ENCODE measurements at places on chromosomes 2 and 18.
A peak's percentile ranks its signal among the peaks of the same experiment; 100 is the strongest.

DNA sequence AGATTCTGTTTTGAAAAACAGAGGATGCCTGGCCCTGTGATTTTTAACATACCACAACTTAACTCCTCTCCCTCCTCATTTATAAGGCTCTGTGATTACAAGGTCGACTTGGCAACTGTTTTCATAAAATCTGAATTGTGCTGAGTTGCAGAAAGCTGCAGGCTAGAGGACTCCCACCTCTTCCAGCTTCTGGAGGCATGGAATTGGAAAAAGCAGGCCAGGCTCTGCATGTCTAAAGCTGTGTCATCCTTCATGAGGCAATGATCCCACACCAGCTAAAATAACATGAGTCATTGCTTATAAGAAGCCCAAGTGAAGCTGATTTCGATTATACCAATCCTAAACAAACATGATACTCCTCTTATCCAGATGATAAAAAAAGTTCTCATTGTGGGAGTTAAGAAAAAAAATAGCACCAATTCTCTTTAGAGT, 11.7 kb downstream of the ARHGAP28 start:
- no peak for DNase-seq

- DNase-seq = no peak
These were observed 18.1 kb upstream of the LCLAT1 start for GRCh38 chr2:30428827-30429461.

- no peak for DNase-seq
These were observed 481.5 kb downstream of the TSN start for GRCh38 chr2:122236925-122237324.

GRCh38 chr2:168002021-168002553, 245.3 kb downstream of the STK39 start:
- no peak for DNase-seq

DNA sequence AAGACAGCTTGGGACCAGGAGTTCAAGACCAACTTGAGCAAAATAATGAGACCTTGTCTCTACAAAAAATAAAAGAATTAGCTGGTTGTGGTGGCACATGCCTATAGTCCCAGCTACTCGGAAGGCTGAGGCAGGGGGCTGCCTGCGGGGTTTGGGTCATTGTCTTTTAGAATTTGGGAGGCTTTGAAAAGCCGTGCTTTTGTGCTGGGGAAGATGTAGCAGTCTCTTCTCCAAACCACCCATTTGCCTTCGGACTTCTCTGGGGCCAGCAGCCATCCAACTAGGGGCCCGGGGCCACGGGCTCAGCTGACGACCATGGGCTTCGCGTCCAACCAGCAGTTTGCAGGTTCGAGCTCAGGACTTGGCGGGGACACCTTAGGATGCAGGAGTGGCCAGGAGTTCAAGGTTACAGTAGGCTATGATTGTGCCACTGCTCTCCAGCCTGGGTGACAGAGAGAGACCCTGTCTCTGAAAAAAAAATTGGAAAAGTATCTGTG, 6.3 kb downstream of the PJVK start:
- DNase-seq = no peak

DNA sequence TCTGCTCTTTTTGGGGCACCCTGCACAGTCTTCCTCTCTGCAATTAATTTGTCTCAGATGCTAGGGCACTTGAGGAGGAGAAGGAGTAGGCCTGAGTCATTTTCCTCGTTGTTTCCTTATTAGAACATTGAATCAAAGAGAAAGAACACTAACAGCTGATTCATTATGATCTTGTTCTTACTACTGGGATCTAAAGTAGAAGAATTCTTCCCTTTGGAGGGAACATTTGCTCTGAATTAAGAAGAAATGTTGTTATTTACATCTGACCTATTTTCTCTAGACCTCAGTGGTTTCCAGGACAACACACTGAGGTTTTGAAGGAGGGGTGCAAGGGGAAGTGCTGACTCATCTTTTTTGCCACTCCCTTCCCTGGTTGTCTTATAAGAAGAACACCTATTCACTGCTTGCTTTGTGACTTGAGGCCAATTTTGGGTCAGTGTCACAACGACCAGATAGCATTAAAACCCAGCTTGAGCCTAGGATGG, 24.3 kb upstream of the STAT1 start:
- no peak for DNase-seq

DNA sequence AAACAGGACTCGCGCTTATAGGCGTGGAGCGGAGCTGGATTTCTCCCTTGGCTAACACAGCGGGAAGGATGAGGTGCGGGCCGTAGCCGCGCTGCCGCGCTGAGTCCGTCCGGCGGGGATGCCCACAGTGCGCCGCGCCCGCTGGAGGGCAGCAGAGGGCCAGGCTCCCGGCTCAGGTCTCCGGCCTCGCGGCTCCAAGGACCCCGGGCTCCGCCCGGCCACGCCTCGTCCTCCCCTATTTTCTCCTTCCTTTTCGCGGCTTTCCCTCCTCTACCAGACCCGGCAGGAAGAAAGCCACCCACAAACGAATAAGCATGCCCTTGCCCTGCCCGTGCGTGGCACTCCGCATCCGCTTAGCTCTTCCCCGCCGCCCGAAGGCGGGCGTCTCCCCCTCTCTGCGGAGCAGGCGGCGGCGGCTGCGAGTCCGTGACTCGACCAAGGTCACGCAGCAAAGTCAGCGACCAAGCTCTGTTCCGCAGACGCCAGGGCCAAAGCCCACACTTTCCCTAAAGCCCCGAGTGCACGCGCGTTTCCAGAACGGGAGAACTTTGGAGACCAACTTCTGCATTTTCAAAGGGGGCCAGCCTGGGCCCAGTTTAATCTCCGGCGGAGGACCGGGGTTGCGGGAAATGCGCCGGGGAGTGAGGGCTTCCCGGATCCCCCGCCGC, 48.5 kb downstream of the KCNIP3 start:
- peak; percentile 44 for DNase-seq

DNA sequence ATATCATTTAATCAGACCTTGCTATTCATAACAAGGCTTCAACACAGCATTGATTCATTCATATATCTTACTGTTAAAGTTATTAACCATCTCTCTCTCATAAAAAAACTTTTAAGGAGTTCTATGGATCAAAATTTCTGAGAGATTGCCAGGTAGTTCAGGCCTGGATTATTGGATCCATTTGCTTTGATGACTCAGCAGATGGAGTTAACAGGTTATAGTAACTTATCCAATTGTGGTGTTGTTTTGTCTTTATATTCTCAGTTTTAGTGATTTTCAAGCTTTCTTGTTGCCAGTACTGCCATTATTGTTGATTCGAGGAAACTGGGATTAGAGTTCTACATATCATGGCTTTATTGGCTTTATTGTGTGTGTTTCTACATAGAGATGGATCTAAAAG, 195.7 kb upstream of the MMADHC start:
- no peak for DNase-seq

- no peak for DNase-seq
These were observed 1331.8 kb upstream of the ZEB2 start for GRCh38 chr2:145851730-145852129.

DNA sequence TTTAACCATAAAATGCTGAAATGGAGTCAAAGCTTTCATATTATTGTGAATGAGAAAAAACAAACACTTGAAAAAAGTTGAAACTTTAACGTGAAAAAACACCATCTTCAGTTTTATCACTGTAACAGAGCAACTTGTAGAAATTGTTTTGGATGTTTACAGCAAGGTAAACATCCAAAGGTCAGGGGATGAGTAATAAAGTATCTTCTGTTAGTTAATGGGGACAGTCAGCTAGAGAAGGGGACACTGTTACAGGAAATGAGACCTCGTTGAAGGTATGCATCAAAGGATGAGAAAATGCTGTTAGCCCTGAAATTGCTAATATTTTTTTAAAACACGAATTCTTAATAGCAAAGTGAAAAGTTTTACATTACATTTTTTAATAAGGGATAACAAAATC, 2.9 kb downstream of the RHBDD1 start:
- DNase-seq = no peak

DNA sequence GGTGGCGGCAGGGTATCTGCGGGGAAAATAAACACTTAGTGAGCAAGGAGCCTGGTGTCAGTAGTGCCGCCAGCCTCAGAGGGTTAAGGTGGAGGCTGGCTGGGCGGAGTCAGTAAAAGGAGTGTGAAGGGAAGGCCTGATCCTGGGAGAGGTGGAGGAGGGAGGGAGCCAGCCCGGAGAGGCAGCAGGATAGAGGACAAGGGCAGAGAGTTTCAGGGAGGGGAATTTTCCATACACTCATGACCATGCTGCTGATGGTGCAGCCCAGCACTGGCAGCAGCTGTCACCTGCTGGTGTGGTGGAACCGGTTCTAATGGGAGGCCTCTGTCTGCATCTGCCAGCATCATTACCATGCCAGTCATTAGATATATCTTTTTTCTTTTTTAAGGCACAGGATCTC, 2.0 kb upstream of the TEX44 start:
- DNase-seq = no peak

DNA sequence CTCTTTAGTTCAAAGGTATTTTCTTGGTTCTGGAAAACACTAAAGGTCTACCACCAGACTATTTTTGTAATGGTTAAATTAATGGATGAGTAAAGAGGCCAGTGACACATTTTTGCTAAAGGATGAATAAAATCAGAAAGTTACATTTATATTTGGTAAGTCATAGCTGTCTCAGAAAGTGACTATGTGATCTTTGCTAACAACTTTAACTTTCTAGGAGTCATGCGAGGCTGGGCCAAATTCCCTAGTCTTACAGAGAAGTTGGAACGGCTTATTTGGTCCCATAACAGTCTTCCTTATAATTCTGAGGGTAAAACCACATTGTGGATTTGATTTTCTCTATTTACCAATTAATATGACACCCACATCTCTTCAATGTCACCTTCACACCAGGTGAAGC, 198.1 kb downstream of the PDE1A start:
- no peak for DNase-seq

DNA sequence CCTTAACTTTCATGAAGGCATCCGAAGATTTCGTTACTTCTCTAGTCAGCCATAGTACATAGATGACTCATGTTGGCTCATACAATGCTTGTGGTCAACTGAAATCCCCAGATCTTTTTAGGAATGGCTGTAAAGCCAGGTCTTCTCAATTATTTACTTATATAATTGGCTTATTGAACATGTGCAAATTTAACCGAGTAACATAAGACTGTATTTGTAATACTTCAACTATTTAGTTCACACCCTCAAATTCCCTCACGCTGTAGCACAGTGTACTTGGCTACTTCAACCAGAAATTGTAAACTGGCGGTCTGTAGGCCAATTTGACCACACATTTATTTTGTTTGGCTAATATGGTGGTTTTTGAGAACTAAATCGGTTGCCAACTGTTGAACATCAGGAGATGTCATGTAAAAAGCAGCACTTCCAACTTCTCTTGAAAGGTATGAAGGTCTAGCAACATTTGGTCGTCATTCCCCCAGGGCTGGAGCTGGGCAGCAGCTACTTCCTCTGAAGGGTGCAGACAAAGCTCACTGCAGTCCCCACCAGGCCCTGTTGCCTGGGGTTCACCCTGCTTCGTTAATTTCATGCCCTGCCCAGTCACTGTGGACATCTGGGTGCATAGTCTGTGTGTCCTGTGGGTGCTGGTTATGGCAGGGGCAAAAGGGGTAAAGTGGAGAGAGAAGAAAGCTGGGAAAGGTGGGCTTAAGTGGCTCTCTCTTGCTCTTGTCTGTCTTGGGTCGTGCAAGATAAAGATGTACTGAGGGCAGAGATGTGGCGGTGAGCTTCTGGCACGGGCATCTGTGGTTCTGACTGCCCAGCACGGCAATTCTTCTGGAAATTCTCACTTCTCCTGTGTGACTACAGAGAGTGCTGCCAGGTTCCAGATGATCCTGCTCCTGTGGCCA, 3.2 kb upstream of the SH3RF3 start:
- no peak for DNase-seq

DNA sequence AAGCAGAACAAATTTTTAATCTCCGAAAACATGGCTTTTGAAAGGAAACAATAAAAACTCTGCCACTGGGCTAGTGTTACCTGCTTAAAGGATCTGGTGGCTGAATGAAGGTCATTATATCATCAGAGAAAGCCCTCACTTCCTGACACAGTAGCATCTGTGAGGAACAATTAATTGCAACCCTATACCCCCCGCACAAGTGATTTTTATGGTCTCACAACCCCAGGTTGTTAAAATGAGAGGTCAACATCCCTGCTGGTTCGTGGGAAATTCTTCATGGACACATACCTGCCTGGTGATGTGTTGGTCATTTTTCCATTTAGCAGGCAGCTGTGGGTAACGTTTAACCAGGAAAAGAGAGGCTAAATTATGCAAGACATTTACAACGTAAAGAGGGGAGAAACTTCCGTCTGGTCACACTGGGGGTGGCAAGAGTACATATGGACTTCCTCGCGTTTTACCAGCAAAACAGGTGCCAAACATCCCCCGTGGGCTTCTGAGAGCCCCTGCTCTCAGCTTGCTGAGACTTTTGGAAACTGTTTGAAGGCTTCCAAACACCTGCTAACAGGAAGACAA, 29.2 kb downstream of the NIFK start:
- no peak for DNase-seq

- no peak for DNase-seq
These were observed 18.3 kb downstream of the ARHGEF33 start for GRCh38 chr2:38907743-38908562.

DNA sequence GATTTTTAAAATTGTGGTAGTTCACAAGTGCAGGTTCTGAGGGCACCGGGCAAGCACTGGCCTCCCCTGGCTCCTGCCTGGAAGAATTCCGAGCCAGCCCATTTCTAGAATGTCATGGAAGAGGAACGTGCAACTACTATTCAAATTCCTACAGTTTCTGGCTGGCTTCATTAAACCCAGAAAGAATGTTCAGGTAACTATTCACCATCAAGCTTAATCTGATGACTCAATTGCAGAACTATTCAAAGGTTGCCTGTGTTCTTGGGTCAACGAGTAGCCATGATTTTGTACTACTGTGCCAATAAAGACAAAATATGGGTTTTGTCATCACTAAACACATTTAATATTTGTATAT, 14.3 kb upstream of the MFF start:
- no peak for DNase-seq

GRCh38 chr18:22848615-22849014, 84.5 kb upstream of the RBBP8 start:
- no peak for DNase-seq

Measured in nucleus accumbens (tissue), 56 donors.